ELF-1 (cell line): ENCODE measurements at places on chromosomes 3 and 15.
A peak's percentile ranks its signal among the peaks of the same experiment; 100 is the strongest.

GRCh38 chr3:143952569-143953072, 19.0 kb upstream of the DIPK2A start:
- no peak for DNase-seq

DNA sequence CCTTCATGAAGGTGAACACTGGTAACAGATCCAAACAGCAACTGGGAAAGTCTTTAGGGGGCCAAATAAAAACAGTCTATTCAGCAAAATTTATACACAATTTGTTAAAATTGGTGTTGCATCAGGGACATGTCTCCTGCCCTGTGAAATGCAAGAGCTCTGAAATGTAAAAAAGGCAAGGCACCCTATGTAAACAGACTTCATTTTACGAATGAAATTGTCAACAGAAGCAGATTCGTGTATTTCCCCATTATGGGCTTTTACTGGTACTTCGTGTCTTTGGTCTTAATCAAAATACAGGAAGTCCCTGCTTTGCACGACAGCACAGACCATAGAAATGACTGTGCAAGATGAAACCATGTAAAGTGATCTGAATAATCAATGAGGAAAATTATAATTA, 127.3 kb upstream of the THBS1 start:
- DNase-seq = no peak

GRCh38 chr3:99172736-99173657, 271.5 kb upstream of the DCBLD2 start:
- peak; percentile 72 for DNase-seq

DNA sequence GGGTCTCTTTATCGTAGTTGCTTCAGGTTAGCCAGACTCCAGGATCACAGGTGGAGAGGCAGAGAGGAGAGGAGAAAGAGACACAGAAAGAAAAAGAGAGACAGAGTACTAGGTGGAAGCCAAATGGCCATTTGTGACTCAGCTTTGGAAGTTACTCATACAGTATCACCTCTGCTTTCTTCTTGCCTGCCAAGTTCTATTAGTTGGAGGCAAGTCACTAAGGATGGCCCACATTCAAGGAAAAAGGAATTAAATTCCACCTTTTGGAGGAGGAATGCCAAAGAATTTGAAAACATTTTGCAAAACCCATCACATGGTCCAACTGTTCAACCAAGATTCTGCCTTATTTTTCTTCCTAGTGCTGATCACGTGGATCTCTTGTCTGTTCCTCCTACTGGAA, 291.1 kb downstream of the CHL1 start:
- DNase-seq = no peak

DNA sequence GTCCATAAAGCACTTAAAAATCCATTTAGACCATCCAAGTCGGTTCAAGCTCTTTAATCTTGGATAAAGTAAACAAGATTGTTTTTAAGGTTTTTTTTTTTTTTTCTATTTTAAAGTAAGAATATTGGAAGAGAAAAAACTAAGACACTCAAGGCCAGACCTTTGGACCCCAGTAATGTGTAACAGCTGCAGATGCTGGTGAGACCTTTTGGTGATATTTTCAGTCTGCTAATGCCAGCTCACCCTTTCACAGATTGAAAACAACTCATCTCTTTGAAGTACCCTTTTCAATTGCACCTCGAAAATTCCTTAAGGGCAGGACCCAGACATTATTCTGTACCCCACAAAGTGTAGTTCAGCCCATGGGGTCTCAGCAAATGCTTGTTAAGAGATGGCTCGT, 260.7 kb upstream of the CTNNB1 start:
- DNase-seq = no peak

DNA sequence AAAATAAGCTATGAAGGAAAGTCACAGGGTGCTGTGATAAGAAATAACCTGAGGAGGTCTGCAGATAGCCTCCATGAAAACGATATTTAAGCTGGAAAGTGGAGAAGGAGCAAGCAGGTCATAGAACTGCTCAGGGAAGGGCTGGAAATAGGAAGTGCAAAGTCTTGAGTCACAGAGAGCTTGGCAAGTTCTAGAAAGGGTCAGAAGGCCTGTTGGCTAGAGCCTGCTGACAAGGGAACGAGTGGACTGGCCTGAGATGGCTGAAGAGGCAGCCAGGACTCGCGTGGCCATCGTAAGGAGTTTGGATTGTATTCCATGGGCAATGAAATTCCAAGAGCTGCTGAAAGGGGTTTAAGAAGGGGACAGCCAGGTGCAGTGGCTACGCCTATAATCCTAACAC, 64.7 kb upstream of the IL12A start:
- DNase-seq = no peak

GRCh38 chr3:142935963-142936362, 27.5 kb downstream of the PAQR9 start:
- no peak for DNase-seq

- DNase-seq = no peak
Observed at GRCh38 chr3:167762296-167762695, 26.8 kb downstream of the SERPINI1 start.

DNA sequence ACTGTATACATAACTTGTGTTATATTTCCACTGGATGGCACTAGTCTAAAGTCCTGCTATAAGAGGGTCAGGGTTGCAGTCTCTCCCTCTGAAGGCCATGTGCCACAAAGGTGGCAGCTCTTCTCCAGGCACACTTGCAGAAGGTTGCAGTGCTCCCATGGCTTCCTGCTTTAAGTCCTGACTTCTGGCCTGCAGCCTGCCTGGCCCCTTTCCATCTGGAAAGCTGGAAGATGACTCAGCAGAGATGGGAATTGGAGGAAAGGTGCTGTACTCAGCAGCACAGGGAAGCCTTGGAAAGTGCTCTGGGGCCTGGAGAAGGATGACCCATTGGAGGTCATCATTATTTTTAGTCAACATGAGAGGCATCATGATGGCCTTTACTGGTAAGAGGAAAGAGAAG, 40.9 kb upstream of the MRPL3 start:
- DNase-seq = peak; percentile 33

GRCh38 chr3:33167716-33168336, 50.8 kb downstream of the SUSD5 start:
- DNase-seq = no peak

- no peak for DNase-seq
Observed at GRCh38 chr3:105195260-105195659, 171.4 kb upstream of the ALCAM start.

GRCh38 chr3:64278625-64279024, 53.4 kb upstream of the PRICKLE2 start:
- DNase-seq = no peak

DNA sequence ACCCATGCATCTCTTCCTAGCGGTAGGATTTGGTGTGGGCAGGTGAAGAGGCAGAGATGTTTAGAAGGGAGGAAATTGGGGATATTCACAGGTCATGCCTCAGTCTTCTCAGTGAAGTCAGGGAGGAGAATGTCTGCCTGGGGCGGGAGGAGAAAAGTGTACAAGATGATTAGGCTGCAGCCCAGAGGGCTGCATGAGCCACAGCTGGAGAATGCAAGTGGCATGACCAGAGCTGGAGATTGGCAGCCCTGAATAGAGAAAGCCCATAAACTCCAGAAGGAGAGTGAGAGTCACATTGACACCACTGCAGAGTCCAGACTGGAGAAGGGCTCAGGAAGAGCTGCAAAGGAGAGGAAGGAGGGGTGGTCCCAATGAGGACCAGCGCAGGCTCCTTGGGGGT, 22.6 kb downstream of the PDHB start:
- no peak for DNase-seq

GRCh38 chr15:83364501-83364900, 80.0 kb upstream of the BNC1 start:
- no peak for DNase-seq
